Stimulated activated CD4-positive, alpha-beta T cell treated with anti-CD3 and anti-CD28 coated beads, Interleukin-12 subunit alpha, Interleukin-12 subunit beta, amount 100 ng/mL, for 4 hours (primary cell): ENCODE measurements at places on chromosomes 1 and 21.
A peak's percentile ranks its signal among the peaks of the same experiment; 100 is the strongest.

GRCh38 chr1:63087966-63088365 lies 234.4 kb upstream of the FOXD3 start:
- no peak for DNase-seq

DNA sequence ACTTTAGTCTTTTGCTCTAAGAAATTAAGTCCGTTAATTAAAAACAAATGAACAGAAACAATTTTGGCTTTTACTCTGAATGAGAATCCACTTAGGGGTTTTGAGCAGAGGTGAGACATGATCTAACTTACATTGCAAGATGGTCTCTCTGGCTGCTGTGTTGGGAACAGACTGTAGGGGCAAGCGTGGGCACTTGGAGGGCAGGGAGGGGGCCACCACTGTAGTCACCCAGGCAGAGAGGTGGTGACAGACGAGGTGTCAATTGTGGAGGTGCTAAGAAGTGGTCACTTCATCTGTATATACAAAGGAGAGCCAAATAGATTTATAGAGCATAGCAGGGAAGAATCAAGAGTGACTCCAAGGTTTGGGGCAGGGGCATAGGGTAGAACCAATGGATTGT lies 71.1 kb upstream of the IRF2BP2 start:
- DNase-seq, result no peak

DNA sequence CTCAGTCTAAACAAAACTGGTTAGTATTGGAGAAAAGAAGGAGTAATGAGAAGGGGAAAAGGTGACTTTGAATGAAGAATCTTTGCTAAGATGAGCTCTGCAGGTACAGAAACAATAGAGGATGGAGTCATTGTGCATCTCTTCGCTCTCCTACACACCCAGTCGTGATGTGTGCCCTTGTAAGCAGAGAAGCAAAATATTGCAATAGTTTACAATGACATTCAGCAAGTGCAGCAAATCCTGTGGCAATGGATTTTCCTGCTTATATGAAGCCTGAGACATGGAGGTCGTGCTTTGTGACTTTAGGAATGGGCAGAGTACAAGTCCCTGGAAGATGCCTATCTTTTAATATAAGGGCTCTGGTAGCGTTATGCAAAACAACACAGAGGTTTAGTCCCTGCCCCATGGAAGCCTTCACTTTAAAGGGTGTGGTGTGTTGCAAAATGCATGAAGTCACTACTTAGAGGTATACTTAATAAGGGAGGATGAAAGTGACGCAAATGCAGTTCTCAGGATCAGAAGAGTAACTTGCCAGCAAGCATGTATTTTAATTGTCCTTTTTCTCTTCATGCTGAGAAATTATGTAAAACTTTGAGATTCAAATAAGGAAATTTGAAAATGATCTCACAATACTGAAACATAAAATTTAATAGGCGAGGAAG lies 88.0 kb upstream of the IVNS1ABP start:
- DNase-seq, result no peak

GRCh38 chr1:232574077-232574476 lies 55.9 kb downstream of the SIPA1L2 start:
- DNase-seq, result no peak

DNA sequence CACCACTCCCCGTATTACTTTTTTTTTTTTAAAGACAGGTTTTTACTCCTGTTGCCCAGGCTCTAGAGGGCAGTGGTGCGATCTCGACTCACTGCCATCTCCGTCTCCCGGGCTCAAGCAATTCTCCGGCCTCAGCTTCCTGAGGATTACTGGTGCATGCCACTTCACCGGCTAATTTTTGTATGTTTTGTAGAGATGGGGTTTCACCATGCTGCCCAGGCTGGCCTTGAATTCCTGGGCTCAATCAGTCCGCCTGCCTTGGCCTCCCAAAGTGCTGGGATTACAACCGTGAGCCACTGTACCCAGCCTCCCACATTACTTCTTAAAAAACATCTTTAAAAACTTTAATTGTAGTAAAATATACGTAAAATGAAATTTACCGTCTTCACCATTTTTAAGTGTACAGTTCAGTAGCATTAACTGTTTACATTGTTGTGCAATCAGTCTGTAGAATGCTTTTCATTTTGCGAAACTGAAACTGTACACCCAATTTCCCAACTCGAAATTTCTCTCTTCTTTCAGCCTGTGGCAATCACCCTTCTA lies 77.0 kb downstream of the ZMYM4 start:
- no peak for DNase-seq

DNA sequence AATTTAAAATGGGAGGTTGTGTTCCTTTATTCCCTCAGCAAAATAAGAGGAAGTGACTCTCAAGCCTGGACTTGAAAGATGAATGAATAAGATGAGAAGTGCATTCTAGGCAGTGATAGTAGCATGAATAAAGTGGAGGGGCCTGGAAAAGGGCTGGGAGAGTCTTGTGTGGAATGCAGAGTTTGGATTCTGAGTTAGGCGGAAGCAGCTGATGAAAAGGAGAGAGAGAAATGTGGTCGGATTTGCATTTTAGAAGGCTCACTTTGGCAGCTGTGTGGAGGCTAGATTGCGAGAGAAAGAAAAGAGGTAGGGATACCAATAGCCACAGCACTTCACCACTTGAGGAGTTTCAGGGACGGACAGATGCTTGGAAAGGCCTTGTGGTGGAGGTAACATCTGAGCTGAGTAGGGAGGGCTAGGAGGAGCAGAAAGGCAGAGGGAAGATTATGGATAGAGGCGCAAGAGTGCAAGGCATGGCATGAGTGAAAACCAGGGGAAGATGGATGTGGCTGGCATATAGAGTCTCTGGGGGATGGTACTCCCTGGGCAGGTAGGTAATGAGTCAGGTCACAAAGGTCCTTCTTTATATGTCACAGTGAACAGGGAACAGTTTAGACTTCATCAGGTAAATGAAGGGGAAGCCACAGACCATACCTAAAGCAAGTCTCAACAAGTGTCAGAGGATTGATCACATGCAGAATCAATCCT lies 59.6 kb downstream of the ST3GAL3 start:
- DNase-seq, result no peak

GRCh38 chr21:44911384-44912157 lies 9.1 kb downstream of the ITGB2 start:
- peak; percentile 46 for DNase-seq

GRCh38 chr1:186420923-186421322 lies 40.0 kb downstream of the PDC start:
- no peak for DNase-seq

DNA sequence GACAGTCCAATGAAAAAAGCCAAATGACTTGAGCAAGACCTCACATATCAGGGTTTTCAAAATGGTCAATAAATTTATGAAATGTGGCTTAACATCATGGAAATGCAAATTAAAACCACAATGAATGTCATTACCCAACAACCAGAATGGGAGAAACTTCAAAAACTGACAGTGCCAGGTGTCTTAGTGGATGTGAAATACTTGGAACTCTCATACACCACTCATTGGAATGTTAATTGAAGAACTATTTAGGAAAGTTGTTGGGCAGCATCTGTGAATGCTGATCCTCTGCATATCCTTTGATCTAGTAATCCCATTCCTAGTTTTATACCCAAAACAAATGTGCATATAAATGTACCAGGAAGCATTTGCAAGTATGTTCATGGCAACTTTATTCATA lies 19.2 kb upstream of the BACH1 start:
- no peak for DNase-seq

GRCh38 chr1:219659005-219659600 lies 46.2 kb upstream of the ZC3H11B start:
- no peak for DNase-seq

GRCh38 chr1:210678306-210678705 lies 349.6 kb downstream of the HHAT start:
- DNase-seq, result no peak

- no peak for DNase-seq
Observed at GRCh38 chr21:39182016-39182415, 1.2 kb downstream of the PSMG1 start.

GRCh38 chr1:203682473-203683383 lies 56.1 kb downstream of the ATP2B4 start:
- peak; percentile 22 for DNase-seq

- no peak for DNase-seq
Observed at GRCh38 chr21:37784591-37785318, 131.5 kb downstream of the KCNJ6 start.

GRCh38 chr1:23184212-23184934 lies 15.7 kb upstream of the LUZP1 start:
- DNase-seq, result no peak

- no peak for DNase-seq
Observed at GRCh38 chr21:46357684-46358425, 33.9 kb downstream of the PCNT start.

DNA sequence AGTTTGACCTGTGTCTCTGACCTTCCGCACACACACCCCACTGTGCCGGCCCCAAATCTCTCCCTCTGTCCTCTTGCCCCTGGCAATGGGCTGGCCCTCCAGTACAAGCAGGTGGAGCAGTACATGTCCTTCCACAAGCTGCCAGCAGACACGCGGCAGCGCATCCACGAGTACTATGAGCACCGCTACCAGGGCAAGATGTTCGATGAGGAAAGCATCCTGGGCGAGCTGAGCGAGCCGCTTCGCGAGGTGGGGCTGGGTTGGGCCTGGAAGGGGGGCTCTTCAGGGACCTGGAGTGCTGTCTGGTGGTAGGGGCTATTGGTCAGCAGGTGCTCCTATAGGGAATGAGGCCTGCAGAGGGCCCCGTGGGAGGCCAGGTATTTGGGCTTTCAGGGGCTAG lies 7.8 kb downstream of the HCN3 start:
- no peak for DNase-seq

- DNase-seq, result peak; percentile 21
Observed at GRCh38 chr1:39919545-39919944, 17.8 kb upstream of the MYCL start.

GRCh38 chr1:40703316-40703715 lies 11.8 kb downstream of the NFYC start:
- no peak for DNase-seq

GRCh38 chr21:43209575-43210453 lies 41.0 kb downstream of the CRYAA start:
- no peak for DNase-seq

GRCh38 chr1:91505086-91505485 lies 4.4 kb downstream of the CDC7 start:
- no peak for DNase-seq

GRCh38 chr1:218664385-218665170 lies 319.4 kb downstream of the TGFB2 start:
- no peak for DNase-seq

GRCh38 chr1:78375996-78376395 lies 114.8 kb upstream of the PTGFR start:
- no peak for DNase-seq

DNA sequence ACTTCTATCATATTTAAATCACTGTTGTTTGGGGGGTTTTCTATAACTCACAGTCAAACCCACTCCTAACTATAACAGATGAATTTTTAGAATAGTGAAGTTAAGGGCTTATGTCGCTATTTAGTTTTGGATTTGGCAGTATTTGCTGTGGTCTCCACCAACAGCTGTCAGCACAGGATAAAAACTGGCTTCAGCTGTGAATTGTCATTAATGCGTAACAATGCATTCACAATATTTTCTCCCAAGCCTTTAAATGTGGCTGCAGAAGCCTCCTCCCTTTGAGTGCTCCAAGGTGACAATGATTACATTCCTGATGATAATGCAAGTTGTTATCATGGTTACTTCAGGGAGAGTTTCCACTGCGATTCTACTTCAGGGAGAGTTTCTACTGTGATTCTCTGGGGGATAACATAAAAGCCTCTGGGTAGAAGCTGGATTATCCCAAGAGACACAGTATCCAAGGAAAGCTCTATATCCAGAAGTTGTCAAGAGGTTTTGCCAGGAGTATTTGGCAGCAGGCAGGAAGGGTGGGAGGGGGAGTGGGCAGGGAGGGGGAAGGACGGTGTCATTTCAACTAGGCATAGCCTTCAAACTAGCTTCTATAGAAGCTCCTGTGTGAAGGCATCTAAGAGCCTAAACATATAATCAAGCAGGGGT lies 14.9 kb upstream of the SMIM12 start:
- DNase-seq, result no peak

- no peak for DNase-seq
Observed at GRCh38 chr1:67732750-67733151, 47.8 kb downstream of the GADD45A start.

GRCh38 chr1:12555411-12556367 lies 62.3 kb downstream of the DHRS3 start:
- DNase-seq, result no peak

DNA sequence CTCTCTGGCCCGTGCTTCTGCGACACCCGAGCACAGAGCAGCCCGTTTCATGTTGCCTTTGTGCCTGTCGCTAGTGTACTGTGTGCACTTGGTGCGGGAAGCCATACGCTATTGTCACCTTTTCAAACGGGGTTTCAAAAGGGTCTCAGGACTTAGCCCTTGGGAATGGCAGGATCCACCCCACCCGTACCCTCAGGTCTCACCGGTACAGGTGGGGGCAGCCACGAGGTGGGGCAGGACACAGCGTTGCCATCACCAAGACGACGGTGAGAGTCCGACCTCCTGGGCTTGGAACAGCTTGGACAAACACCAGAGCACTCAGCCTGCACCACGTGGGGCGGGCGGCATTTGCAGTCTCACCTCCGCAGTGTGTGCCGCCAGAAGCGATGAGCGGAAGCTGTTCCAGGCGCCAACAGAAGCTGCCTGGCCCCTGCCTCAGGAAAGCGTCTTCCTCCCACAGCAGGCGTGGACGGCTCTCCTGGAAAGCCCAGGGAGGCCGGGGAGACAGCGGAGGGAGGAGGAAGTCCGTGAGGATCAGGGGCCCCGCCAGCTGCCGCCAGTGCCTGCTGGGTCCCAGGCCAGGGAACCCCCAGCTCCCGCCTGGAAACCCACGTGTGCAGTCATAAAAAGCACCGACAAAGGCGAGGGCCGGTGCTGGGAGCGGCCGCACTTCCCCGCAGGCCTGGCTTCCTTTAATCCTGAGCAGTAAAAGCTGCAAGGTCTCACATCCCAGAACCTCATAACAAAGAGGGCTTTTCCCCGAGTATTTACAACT lies 131.3 kb upstream of the ARHGEF16 start:
- no peak for DNase-seq

DNA sequence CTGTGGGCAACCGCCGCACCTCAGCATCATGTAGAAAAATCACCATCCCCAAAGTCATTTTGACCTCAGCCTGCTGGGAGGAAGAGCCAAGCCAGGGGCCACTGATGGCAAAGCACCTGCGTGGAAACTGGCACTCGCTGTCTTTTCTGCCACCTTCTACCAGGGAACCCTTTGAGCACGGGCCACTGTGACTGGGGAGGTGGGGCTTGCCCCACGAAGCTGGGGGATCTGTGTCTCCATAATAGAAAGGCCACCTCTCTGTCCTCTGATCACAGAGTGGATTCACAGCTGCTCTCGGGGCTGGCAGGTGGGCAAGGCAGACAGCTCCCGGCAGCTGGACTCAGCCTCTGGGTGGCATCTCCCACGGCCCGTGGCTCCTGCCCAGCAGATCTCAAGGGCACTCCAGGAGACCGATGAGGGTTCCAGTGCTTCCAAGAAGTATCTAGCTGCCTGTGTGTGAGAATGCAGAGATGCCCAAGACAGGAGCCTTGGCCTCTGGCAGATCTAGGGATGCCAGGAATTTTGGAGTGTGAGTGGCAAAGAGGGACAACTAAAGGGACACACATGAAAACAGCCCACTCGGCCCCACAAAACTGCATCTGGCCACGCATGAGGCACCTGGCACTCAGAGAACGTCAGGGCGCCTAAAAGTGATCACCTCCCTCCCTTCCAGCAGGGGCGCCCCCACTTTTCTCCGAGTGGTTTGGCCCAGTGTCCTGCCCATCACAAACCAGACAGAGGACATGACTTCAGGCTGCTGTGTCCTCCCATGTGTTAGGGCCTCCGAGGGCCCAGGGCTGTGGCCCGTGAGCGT lies 102.6 kb downstream of the PDE9A start:
- no peak for DNase-seq

- DNase-seq, result no peak
Observed at GRCh38 chr1:234639961-234640360, 30.0 kb upstream of the IRF2BP2 start.

GRCh38 chr1:19710825-19711611 lies 46.3 kb downstream of the HTR6 start:
- no peak for DNase-seq
